ENCODE measurements at places on chromosomes 12 and 14.

GRCh38 chr12:26513363-26514043 lies 318.1 kb downstream of the SSPN start:
- no peak for DNase-seq

DNA sequence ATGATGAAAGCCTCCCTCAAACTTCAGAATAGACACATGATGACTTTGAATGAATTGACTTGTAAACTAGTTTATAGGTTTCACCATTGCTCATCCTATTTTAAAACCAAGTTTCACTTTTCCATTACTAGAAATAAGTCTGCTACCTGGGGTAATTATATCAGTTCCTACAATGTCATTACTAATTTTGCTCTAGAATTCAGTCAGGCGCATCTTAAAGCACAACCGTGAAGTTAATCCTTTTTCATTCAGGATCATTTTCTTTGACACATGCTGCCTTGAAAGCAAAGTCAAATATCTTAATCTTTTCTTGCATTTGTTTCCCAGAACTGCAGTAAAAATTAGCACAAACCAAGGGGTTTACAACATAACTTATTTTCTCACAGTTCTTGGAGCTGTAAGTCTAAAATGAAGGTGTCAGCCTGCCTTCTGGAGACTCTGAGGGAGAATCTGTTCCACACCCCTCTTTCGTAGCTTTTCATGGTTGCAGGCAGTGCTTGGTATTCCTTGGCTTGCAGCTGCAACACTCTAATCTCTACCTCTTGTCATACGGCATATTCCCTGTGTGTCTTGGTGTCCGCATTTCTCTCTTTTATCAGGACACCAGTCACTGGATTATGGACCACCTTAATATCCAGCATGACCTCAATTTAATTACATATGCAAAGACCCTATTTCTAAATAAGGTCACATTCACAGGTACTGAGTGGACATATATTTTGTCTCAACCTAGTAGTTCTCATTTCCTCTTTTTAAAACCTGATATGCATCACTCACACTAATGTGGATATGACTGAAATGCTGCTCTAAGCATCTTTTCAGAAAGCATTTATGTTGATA lies 114.3 kb upstream of the PDZRN4 start:
- DNase-seq, result no peak

DNA sequence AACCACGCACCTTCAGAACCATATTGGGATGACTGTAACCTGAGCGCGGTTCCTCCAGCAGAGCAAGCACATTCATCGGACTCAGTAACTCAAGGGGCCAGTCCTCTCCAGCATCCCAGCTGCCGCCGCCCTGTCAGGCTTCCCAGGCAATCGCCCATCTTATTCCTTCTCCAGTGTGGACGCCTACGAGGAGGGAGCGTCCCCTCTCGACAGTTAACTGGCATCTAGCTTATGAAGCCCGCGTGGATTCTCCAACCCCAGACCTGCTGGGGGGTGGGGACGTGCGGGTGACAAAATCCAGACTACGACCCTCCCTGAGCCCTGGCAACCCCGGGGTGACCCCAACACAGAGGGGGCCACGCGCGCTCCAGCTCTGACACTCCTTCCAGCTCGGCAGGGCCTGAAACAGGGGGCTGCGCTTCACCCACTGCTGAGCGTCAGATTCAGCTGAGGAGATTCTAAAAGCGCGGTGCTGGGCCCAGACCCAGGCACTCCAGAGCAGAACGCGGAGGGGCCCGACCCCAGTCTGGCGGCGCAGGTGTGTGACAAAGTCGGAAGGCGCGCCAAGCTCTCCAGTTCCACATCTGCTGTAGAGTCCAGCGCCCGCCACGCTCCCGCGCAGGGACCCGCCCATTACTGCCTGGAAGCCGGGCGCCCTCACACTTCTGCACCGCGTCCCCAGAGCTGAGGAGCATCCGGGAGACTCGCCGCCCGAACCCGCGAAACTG lies 43.9 kb upstream of the ESR2 start:
- DNase-seq, result peak; percentile 28

- DNase-seq, result no peak
Measured at GRCh38 chr12:55711786-55712553, 3.9 kb upstream of the BLOC1S1 start.

DNA sequence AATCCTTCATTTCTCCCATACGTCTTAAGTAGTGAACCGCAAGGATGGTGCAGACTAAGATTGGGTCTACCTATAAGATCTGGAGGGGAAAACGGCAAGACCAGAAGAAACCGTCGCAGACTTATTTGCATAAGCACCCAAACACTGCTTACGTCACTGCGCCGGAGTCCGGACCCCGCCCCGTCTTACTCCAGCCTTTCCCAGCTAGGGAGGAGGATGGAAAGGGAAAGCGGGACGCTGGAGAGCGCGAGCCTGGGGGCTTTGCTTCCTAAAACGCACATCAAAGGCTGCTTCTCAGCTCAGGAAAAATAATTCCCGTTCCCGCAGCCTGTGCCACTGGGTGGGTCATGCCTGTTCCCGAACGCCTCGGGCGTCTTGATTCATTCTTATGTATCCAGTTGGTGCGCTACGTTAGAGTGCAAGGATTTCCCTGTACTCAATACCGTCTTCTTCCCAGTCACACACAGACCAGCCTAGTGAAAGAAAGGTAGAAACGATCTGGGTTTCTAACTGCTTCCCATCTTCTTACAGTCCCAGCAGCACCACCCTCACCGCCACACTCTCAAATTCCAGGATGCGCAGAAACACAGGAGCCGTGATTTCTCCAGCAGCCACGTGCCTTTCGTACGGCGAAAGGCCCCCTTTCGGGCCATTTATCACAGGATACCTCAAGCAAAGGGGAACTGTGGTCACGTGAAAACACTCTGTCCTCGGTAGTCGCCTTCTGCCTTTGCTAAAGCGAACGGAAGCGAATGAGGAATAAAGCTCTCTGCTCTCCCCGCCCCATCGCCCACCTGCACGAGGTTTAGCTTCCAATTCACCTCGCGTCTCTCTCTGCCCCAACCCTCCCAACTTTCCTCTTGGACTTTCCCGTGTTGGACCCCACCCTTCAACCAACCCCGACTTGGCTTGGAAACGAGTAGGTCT lies 1.1 kb downstream of the SLC6A15 start:
- no peak for DNase-seq

GRCh38 chr14:75539162-75539560 lies 16.9 kb downstream of the BATF start:
- DNase-seq, result no peak

DNA sequence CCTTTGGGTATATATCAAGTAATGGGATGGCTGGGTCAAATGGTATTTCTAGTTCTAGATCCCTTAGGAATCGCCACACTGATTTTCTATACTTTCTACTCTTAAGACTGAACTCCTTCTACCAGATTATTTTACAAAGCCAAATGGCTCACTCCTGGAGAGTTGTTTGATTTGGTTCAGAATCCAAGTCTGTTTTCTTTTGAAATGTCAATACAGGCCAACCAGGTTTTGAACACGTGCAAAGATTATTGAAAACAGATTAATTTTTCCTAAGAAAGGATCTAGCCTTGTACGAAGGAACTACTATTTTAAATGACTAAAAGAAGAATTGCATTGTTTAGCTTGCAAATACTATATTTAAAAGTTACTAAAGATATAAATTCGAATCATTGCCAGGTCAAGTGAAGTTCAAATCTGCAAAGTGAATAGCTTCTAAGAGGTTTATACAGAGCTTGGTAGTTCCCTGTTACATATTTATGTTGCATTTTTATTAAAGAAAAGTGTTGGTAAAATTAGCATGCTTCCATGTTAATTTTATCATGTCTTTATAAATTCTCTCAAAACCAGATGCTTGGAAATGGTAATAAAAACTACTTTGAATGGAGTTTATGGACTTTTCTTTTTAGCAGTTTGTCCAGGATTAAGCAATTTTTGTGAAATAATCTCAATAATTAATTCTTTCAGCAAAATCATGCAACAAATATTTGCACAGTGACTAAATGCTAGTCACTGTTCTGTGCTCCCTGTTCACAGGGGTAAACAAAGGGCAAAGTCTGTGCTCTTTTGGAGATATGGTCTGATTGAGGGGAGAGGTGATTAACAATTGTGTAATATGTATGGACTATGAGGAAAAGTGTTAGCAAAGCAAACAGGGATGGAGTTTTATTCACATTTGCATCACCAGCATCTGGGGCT lies 38.9 kb downstream of the GPR65 start:
- DNase-seq, result no peak

GRCh38 chr12:28610401-28611114 lies 420.3 kb downstream of the CCDC91 start:
- DNase-seq, result no peak

DNA sequence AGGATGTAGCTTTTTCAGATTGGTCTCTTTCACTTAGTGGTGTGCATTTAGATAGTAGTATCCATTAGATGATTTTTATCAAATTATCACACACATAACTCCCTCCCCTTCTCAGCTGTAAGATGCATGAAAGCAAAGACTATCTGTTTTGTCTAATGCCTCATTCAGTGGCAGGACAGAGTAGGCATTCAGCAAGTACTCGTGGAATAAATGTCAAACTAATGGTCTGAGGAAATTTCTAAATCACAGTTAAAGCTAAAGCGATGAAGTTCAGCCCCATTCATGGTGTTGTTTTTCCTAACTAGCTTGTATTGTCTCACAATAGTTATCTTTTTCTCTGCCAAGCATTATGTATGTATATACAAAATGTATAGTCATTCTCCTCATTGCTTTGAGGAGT lies 16.1 kb downstream of the CCNK start:
- no peak for DNase-seq

DNA sequence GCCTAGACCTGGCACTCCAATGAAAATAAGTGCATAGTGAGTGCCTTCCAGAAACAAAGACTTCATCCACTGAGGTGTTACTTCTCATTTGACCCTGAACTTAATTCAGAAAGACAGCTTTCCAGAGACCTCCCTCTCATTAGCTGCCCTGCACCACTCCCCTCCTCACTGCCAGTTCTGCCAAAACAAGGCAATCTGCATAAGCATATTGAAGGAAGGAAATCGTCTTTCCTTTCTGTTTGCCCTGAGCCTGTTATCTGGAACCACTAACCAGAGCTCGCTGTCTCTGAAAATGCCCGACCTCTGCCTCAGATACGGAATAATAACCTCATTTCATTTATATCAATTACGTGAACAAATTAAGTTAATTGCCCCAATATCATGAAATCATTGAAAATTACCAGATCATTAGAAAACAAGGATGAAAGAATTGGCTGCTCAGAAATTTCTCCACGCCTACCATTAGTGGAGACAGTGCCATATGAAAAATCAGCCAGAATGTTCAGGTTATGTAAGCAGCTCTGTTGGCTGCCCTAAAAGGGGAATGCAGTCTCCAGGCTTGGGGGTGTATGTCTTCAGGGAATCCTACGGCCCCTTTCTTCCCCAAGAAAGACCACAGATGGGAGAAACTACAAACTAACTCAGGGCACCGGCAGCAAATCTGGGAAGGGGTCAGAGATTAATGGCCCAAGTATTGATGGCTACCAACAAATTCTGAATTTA lies 149.9 kb upstream of the FKBP4 start:
- no peak for DNase-seq

DNA sequence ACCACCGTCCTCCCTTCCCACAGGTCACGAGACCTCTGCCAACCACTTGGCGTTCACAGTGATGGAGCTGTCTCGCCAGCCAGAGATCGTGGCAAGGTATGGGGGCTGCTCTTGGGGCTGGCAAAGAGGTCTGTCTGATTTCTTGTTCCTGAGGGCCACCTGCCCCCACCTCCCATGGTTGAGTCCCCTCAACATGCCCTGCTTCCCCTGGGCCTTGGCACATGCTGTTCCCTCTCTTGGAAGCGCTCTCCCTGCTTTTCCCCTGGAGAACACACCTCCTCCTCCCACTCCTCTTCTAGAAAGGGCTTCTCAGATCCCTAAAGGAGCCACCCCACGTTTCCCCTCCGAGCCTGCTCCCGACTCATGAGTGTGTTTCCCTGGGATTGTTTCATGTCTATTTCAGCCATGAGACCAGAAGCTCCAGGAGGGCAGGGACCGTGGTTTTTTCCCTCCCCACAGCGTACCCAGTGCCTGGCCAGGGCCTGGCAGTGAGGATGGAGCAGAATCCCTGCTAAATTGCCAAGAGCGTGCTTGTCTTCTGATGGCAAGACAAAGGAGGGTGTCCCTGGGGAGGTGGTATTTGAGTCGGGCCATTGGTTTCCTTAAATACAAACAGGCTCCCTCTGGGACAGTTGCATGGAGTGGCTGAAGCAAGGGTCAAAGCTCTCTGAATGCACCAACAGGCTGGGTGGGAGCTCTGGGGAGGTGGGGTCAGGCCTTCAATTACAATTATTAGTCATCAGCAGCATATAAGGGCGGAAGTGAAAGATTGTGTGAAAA lies 34.1 kb downstream of the CYP46A1 start:
- DNase-seq, result no peak

- DNase-seq, result no peak
Measured at GRCh38 chr12:56880125-56880992, 53.8 kb downstream of the SDR9C7 start.

DNA sequence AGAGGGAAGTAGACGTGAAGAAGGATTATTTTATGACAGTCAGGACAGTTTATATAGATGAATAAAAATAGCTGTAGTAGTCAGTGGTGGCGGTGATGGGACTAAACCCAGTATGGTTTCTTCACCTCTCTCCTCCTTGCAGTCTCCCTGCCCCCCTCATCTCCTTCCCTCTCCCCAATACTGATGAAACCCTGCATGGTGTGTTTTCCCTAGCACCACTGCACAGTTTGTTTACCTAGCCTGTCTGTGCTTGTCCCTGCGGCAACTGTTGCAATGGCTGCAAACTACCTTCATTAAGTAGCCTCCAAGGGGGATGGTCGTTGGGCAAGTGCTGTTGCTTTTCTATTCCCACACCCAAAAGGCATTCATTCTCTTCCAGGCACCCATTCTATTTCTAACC lies 14.7 kb downstream of the PCBP2 start:
- DNase-seq, result no peak

- DNase-seq, result no peak
Measured at GRCh38 chr14:72256055-72256454, 323.8 kb downstream of the RGS6 start.

DNA sequence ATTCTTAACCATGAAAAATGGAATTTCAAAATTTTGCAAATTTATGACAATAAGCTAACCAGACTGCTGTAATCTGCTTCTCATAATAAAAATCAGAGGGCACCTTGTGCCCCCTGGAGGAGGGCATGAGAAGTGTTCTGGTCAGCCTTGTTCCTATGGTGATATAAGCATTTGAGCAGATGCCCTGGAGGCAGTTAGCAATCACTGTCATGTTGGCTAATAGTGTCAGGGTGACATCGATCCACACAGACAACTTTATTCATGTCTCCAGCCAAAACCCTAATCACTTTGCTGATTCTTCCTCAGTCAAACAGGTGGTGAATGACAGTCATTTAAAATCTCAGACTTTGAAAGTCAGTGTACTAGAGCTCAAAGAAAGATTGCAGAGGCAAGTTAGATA lies 943.0 kb downstream of the GALC start:
- peak; percentile 23 for DNase-seq

- no peak for DNase-seq
Measured at GRCh38 chr14:88196925-88197324, 126.1 kb downstream of the KCNK10 start.

- DNase-seq, result no peak
Measured at GRCh38 chr14:99468836-99469592, 11.6 kb downstream of the SETD3 start.

DNA sequence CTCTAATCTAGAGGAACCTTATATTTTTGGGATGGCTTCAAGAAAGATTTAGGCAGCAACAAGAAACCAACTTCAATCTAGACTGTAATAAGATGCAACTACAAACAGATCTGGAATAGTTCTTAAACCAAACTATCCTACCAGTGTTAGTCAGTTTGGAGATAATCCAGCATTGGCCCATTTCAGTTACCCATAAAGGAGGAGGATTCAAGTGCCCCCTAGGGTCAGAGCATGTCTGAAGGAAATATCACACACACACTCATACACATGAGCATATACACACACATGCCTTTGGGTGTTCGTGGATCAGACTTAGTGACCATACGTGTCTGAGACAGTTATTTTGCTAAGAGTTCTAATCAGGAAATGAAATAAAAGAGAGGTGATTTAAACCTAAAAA lies 261.2 kb downstream of the ADAMTS20 start:
- no peak for DNase-seq
